ENCODE measurements at places on chromosomes 2 and 18. TPM values are rescaled to one million over a fixed set of nuclear protein-coding genes. Genes with fewer than 3 reads are reported as not detected.

DNA sequence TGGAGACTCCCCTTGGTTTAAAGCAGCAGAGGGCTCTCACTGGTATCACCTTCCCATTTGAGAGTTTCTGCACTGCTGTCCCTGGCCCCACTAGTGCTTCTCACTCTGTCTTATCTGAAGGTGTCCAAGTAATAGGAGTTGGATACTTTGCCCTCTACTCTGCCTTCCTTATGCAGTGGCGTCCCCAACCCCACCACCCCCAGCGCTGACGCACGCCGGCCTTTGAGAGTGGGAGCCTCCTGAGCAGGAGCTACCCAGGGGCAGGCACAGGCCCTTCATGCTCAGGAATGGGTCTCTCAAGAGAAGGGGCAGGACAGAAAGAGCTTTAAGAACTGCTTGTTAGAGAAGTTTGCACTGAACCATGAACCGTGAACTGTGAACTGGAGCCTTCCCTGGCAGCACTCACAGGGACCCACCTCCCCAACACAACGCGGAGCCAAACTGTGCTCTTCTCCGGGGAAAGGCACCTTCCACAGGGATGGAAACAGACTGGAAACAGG lies 3.3 kb downstream of the CIB4 start:
- H3K27me3 ChIP-seq, result no peaks in the 10 kb centered on the region
- no peaks in the 10 kb centered on the region for H3K36me3 ChIP-seq
- peaks cover 19% of the 10 kb centered on the region for H3K4me1 ChIP-seq

TCF23 gene
- 1.2 TPM for total RNA-seq

GRCh38 chr18:33833842-33834241 lies 255.8 kb downstream of the ASXL3 start:
- H3K27me3 ChIP-seq, result no peaks in the 10 kb centered on the region
- H3K36me3 ChIP-seq, result no peaks in the 10 kb centered on the region
- no peak overlapping the region for H3K4me3 ChIP-seq
- no peak for DNase-seq

DNA sequence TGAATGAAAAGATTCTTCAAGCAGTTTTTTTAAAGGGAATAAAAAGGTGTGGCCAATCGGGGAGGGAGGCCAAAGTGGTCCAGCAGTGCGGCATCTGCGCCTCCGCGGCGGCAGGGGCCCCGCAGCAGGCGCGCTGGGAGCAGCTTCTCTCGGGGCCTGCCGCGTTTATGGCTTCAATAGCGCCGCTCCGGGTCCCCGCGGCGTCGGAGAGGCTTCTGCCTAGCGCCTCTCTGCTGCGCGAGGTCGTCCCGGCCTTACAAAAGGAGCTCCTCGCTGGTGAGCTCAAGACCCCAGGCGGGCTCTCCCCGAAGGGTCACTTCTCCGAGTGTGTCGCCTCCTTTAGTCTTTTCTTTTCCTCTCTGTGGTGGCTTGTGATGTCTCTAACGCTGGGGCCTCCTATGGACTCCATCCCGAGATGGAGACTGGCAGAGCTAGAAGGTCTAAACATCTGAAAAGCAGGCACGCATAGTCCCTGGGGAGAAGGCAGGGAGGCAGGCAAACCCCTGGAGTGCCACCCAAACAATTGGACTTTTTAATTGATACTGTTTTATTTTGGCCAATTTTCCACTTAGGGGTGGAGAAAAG lies 67.1 kb downstream of the SUMO1 start:
- no peak overlapping the region for H3K4me3 ChIP-seq
- H3K27me3 ChIP-seq, result no peaks in the 10 kb centered on the region
- H3K27ac ChIP-seq, result no peak overlapping the region
- H3K36me3 ChIP-seq, result no peaks in the 10 kb centered on the region

CDK15 gene
- total RNA-seq, result 4.5 TPM

- H3K27me3 ChIP-seq, result no peaks in the 10 kb centered on the region
- no peak for DNase-seq
- H3K4me3 ChIP-seq, result no peak overlapping the region
These were observed 231.4 kb downstream of the LRRTM1 start for GRCh38 chr2:80073134-80073561.

GREB1 gene
- total RNA-seq, result 2.3 TPM

DNA sequence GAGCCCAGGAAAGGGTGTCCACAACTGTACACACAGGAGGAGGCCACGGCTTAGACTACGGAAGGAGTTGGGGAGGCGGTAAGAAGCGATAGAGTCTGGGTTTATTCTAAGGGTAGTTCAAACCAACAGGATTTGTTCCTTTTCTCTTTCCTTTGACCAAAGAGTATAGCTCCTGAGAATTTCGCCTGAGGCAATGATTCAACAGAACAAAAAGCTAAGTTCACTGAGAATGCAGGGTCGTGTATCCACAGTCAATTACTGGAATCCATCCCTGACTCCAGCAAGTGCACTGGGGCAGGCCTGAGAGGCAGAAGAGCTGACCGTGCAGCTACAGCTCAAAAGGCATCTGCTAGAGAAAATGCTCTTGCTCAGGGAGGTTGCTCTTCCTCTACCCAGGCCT lies 140.9 kb downstream of the TFCP2L1 start:
- no peaks in the 10 kb centered on the region for H3K4me1 ChIP-seq
- no peaks in the 10 kb centered on the region for H3K36me3 ChIP-seq
- H3K27me3 ChIP-seq, result no peaks in the 10 kb centered on the region
- no peak for DNase-seq

DNA sequence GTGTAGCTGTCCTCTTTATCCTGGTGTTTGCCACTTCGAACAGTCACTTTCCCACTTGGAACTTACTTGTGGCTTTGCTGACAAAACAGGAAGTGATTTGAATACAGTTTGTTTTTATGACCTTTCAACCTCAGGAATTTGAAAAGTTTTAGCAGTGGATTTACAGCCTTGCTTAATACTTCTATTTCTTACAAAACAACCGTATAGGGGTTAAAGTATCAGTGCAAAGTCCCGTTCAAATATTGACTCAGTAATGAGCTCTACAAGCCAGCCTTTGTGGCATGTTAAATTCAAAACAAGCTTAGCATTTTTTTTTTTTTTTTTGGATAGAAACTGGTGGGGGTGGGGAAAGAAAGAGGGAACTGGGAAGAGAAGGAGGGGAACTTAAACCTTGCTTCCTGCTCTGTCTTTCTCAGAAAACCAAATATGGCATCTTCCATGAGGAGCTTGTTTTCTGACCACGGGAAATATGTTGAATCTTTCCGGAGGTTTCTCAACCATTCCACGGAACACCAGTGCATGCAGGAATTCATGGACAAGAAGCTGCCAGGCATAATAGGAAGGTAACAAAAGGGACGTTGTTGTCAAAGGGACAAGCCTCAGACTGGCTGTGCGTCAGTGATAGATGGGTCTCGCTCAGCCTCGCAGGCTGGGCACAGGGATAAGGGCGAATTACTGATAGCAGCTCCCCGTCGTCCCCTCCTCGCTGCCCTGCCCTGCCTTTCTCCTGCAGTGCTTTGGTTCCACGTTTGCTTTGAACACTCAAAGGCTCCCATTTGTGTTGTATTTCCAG lies at the start of gene HNMT:
HNMT (plus strand) TSS at position 408 of the 793 bp plus-strand sequence; CDS start at position 427, 19 bp downstream.
- no peaks in the 10 kb centered on the region for H3K27me3 ChIP-seq
- peak within 1 kb of the TSS; percentile 87 for H3K27ac ChIP-seq
- DNase-seq, result peak; percentile 53
- H3K36me3 ChIP-seq, result no peaks in the 10 kb centered on the region
- peak within 1 kb of the TSS; percentile 58 for H3K4me3 ChIP-seq
- H3K4me1 ChIP-seq, result peaks cover 37% of the 10 kb centered on the region

- H3K27ac ChIP-seq, result no peak overlapping the region
- H3K36me3 ChIP-seq, result no peaks in the 10 kb centered on the region
- H3K4me1 ChIP-seq, result no peaks in the 10 kb centered on the region
- DNase-seq, result no peak
- no peaks in the 10 kb centered on the region for H3K27me3 ChIP-seq
These were observed 25.6 kb downstream of the GCA start for GRCh38 chr2:162369551-162369950.

GRCh38 chr2:201413143-201413542 lies 38.1 kb downstream of the TRAK2 start:
- H3K36me3 ChIP-seq, result no peaks in the 10 kb centered on the region
- H3K27ac ChIP-seq, result no peak overlapping the region
- DNase-seq, result no peak
- H3K27me3 ChIP-seq, result no peaks in the 10 kb centered on the region
- peaks cover 28% of the 10 kb centered on the region for H3K4me1 ChIP-seq

DNA sequence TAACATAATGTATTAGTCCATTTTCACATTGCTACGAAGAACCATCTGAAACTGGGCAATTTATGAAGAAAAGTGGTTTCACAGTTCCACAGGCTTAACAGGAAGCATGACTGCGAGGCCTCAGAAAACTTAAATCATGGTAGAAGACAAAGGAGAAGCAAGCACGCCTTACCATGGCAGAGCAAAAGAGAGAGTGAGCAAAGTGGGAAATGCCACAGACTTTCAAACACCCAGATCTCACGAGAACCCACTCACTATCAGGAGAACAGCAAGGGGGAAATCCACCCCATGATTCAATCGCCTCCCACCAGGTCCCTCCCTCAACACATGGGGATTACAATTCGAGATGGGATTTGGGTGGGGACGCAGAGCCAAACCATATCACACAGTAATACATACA lies 22.5 kb downstream of the PIGN start:
- peaks cover 10% of the 10 kb centered on the region for H3K36me3 ChIP-seq
- no peak for DNase-seq
- H3K4me1 ChIP-seq, result no peaks in the 10 kb centered on the region
- no peak overlapping the region for H3K27ac ChIP-seq

GREB1L gene
- total RNA-seq, result 0.74 TPM

DNA sequence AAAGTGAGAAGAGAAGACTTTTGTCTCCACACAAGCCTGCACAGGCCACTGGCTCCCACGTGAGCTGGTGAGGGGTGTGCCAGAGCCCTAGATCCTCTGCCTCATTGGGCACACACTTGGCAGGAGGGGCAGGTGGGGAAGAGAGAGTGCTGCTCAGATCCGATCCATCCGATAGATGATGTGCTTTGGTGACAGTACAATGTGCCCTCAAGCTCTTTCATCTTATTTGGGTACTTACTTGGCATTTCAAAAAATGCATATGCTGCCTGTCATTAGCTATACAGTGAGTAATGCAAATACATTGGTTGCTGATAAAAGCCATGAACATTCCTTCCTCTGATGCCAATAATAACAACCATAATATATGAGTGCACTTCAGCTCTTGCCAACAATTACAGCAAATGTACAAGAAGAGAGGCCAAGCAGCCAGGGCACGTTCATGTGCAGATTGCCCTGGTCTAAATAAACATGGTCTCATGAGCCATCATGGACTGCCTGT lies 255.3 kb downstream of the VAPA start:
- H3K36me3 ChIP-seq, result no peaks in the 10 kb centered on the region
- H3K4me1 ChIP-seq, result no peaks in the 10 kb centered on the region

DNA sequence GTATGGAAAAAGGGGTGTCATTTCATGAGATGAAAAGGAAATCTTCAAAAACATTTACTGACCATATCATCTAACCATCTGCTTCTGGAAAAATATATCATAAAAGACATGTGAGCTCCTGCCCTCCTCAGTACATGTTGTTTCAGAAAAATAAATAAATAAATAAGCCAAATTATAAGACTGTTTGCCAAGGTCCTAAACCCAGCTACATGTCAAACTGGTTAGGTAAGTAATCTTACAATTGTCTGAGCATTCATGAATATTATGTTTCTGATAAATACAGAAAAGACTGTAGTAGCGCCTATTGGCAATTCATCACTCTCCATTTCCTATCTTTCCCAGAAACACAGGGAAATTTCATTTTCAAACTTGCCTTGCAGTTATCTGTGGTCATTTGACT lies 138.9 kb upstream of the SETBP1 start:
- H3K27ac ChIP-seq, result no peak overlapping the region
- DNase-seq, result no peak
- H3K36me3 ChIP-seq, result no peaks in the 10 kb centered on the region
- no peaks in the 10 kb centered on the region for H3K4me1 ChIP-seq
- no peaks in the 10 kb centered on the region for H3K27me3 ChIP-seq
- H3K4me3 ChIP-seq, result no peak overlapping the region

GRCh38 chr2:39851251-39851650 lies 72.2 kb upstream of the THUMPD2 start:
- no peak for DNase-seq
- H3K36me3 ChIP-seq, result no peaks in the 10 kb centered on the region

DNA sequence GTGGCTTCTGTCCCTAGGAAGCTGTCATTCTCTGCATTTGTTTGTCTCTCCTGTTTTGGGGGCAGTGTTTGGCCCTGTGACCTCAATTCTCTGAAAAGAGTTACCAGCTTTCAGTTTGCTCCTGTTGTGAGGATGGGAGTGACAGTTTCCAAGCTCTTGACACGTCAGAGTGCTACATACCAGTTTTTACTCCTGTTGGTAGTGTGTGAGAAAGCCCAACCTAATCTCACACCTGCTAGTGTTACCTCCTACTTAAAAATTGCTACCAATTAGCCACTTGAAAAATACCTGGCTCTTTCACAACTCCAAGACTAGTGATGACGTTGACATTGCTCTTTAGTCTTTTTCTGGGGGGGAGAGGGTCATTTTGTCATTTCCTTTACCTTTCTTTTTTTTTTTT lies 14.1 kb downstream of the SKA1 start:
- no peaks in the 10 kb centered on the region for H3K36me3 ChIP-seq
- no peak overlapping the region for H3K4me3 ChIP-seq
- H3K27me3 ChIP-seq, result no peaks in the 10 kb centered on the region
- no peaks in the 10 kb centered on the region for H3K4me1 ChIP-seq

DNA sequence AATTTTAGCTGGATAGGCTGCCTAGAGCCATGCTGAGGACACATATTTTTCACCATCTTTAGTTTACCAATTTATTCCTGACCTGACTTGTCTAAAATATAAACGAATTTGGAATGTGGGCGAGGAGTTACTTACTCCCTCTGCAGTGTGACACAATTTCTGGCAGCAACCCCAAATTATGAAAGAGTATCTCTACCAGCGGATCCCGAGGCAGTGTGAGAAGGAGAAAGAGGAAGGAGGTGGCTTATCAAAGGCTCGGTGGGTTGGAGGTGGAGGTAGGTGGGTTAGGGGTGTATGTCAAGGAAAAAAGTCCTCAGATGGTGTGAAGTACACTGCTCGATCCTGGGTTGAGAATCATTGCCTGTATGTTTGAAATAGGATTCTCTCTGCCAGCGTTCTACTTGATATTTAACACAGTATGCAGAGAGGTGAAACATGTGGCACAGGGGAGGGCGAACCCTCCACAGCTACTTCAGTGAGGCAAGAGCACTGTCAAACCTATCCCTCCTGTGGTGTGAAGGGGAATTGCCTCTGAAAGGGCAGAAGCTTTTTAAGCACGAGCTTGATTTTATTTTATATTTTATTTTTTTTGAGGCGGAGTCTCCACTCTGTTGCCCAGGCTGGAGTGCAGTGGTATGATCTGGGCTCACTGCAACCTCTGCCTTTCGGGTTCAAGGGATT lies 76.0 kb downstream of the RFTN2 start:
- H3K27me3 ChIP-seq, result no peaks in the 10 kb centered on the region
- no peak for DNase-seq
- H3K4me1 ChIP-seq, result peaks cover 5% of the 10 kb centered on the region
- H3K36me3 ChIP-seq, result no peaks in the 10 kb centered on the region

SLC9A2 gene
- total RNA-seq, result 0.35 TPM

DNA sequence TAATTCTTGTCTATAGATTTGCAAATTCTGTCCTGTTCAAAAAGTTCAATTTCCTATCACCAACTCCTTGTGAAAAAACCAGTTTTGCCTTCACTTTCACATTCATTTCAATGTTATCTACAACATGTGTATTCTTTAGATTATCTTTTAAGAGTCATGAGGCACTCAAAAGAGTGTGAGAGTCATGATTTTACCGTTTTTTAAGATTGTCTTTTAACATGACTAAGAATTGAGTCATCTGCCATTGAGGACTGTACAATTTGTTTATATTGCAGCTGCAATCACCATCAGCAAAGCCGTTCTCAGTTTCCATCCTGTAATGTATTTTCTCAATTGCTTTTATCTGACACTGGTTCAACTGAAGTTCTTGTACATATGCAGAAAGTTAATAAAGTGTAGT lies 275.8 kb downstream of the LNPK start:
- no peak for DNase-seq
- no peaks in the 10 kb centered on the region for H3K36me3 ChIP-seq
- H3K27me3 ChIP-seq, result no peaks in the 10 kb centered on the region
- H3K27ac ChIP-seq, result no peak overlapping the region
- no peak overlapping the region for H3K4me3 ChIP-seq
- no peaks in the 10 kb centered on the region for H3K4me1 ChIP-seq
